ENCODE measurements at places on chromosomes 2 and 18. TPM values are rescaled to one million over a fixed set of nuclear protein-coding genes. Genes with fewer than 3 reads are reported as not detected.

Gene HOXD12
- 0.36 TPM for total RNA-seq

GRCh38 chr2:200966770-200967169 is 3.3 kb upstream of the ORC2 start:
- peak; percentile 86 for DNase-seq

DNA sequence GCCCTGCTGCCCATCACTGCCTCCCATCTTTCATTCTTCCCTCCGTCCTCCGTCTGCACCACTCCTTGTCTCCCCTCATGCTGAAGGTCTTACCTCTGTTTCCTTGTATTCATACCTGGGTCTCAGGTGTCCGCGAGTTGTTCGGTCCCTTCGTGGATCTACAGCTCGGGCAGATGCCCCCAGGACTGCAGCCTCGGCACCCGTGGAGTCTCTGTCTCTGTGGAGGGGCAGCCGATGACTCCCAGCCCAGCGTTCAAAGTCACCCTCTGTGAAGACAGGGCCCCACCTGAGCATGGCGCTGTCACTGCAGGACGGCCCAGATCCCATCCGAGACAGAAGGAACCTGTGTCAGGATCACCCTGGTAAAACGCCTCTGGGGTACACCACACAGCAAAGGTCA is 480.0 kb upstream of the SALL3 start:
- no peak for DNase-seq

DNA sequence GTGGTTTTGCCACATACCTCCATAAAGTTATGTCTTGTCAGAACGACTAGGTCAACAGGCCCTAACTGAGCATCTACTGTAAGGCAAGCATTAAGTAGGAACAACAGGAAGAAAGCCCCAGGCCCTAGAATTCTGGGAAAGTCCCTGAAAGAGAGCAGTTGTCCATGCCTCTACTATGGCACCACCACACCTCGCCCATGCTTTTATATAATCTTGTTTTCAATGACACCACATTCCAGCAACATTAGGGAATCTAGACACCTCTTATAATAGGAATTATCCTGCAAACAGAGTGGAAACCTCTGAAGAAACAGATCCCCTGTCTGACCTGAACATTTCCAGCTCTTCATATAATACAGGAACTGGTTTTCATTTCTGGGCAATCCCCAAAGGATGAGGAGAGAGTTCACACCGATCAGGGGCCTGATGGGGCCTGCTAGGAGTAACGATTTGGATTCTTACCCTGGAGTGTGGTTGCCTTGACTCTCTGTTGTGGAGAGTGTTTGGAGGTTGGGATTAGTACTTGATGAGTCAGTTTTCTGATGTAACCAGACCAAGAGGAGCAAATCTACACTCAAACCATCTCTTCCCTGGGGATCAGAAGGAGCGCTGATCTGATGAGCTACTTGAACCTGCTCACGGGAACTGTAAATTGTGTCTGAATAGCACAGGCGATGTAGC is 31.9 kb upstream of the CEP68 start:
- peak; percentile 49 for DNase-seq

- no peak for DNase-seq
Measured at GRCh38 chr2:169027234-169027633, 3.9 kb downstream of the ABCB11 start.

Gene B4GALT6
- total RNA-seq: not detected

Gene SMPD4
- total RNA-seq: 67.7 TPM

DNA sequence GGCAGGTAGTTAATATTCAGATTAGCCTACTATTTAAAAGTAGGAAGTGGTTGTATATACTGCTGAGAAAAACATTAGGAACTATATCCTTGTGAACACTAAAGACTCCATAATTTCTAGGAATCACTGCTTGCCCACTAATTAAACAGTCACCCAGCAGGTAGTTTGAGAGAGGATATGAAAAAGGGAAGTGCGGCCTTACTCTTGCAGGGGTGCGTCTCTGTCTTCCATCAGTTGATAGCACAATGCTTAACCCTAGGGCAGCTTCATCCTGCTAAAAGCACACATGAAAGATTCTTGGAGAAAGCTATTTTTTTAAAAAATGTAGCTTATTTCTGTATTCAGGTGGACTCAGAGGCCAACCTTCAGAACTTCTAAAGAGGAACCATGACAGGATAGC is 53.1 kb upstream of the ATP5MC3 start:
- DNase-seq: no peak

DNA sequence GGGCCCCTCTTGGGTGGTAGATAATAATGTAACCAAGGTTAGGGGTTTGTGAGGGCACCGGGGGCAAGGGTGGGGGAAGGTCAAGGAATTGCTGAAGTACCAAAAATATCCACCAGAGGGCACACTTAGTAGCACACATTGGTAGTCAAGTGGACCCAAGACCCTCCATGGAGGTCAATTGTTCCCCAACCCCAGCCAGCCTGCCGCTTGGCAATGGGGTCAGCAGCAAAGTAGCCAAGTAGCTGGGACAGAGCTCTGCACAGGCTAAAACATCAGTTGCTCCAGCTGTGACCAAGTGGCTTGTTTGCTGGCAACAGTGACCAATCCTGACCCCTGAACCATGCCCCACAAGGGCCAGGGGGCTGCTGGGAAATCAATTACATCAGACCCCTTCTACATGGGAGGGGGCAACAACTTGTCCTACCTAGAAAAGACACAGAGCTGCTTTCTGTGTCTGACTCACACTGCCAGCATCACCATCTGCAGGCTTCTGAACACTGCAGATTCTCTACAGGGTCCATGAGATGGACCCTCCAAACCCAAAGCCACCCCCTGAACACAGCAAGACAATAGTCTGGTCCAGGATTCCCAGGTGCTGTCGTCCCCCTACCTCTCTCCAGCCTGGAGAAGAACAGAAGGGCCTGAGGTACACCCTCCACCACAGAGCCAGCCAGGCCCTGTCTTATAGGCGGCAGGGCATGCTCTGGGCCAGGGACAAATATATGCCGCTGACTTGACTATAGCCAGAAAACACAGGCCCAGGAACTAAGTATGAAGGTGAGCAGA is 76.0 kb downstream of the EMX1 start:
- no peak for DNase-seq

Gene CLK1
- 25.1 TPM for total RNA-seq

Gene SH3BP4
- total RNA-seq: 82.3 TPM

Gene TUBB8B
- total RNA-seq: not detected

- no peak for DNase-seq
Measured at GRCh38 chr2:175879679-175880078, 122.4 kb downstream of the LNPK start.

- DNase-seq: no peak
Measured at GRCh38 chr2:174247474-174248186, 702 bp downstream of the OLA1 start.

GRCh38 chr2:203951366-203951902 is 14.9 kb downstream of the ICOS start:
- no peak for DNase-seq

Gene LHCGR
- not detected for total RNA-seq

DNA sequence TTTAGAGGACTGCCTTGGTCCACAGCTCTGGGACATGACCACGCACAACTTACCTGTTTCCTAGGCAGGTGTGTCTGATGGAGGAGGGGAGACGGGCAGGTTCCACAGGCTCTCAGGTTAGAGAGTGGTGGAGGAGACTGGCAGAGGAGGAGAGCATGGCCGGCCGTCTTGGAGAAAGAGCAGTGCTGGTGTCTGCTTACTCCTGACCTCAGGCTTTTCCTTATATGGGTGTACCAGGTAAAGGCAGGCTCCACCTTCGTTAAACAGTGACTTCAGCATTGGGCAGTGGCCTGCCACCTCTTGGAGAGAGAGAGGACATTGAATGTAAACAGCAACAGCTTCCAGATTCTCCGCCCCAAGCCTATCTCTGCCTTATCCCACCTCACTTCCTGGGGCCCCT is at the start of gene CAPN13:
CAPN13 (minus strand) TSS at position 198 of the 400 bp plus-strand sequence. CDS start 20,121 bp downstream, outside the sequence.
- DNase-seq: no peak

Gene PAX8
- 4.7 TPM for total RNA-seq

GRCh38 chr18:37184209-37184868 is 355.4 kb downstream of the KIAA1328 start:
- no peak for DNase-seq

GRCh38 chr18:22177327-22177871 is 8.0 kb downstream of the GATA6 start:
- DNase-seq: no peak

- DNase-seq: no peak
Measured at GRCh38 chr2:205274801-205275200, 407.5 kb upstream of the NRP2 start.

GRCh38 chr2:111017909-111018308 is 102.8 kb upstream of the BCL2L11 start:
- no peak for DNase-seq

DNA sequence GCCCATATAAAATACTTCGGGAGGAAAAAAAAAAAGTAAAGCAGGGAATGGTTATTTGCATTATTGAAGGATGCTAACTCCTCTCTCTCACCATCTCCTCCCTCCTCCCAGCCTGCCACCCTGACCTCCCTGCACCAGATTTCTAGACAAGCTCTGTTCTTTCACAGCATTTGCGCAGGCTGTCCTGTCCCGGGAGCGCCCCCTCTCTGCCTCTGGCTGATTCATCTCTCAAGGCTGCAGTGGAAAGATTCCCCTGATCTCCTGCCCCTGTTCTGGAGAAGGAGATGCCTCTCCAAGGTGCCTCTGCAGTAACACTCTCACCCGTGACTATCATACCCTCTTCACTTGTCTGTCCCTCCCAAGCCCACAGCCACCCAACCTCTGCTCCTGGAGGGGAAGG is 38.5 kb downstream of the COL4A4 start:
- DNase-seq: no peak

DNA sequence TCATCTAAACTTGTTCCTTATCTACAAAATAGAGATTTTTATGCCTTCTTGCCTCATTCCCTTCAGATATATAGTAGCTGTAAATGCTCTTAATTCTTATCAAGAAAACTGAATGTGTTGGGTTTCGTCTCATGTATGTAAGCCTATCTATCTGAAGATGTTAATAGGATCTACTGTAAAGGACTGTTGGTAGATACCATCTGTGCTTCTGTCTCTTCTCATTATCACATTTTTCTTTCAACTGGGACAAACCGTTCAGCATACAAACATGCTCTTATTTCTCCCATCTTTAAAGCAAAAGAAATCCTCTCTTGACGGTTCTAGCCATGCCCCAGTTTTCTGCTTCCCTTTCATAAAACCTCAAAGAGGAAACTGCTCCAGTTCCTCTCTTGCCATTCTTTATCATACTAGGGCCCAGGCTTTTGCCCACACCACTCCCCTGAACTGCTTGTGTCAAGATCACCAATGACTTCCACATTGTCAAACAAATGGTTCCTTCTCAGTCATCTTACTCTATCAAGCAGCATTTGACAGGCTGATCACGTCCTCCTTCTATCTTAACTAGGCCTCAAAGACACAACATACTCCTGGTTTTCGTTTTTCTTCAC is 88.7 kb downstream of the ARHGEF33 start:
- DNase-seq: no peak

- no peak for DNase-seq
Measured at GRCh38 chr2:85458601-85459563, 40.4 kb downstream of the SH2D6 start.

GRCh38 chr2:38116762-38117161 is 40.8 kb upstream of the CYP1B1 start:
- peak; percentile 65 for DNase-seq

Gene CTLA4
- total RNA-seq: not detected

Gene EVX2
- total RNA-seq: not detected

- no peak for DNase-seq
Measured at GRCh38 chr18:43797347-43797746, 520.1 kb upstream of the SYT4 start.

- DNase-seq: no peak
Measured at GRCh38 chr2:207754498-207755383, 15.0 kb downstream of the FZD5 start.

GRCh38 chr2:26649322-26649721 is 8.2 kb upstream of the CIB4 start:
- DNase-seq: no peak

Gene SIGLEC15
- 0.60 TPM for total RNA-seq

DNA sequence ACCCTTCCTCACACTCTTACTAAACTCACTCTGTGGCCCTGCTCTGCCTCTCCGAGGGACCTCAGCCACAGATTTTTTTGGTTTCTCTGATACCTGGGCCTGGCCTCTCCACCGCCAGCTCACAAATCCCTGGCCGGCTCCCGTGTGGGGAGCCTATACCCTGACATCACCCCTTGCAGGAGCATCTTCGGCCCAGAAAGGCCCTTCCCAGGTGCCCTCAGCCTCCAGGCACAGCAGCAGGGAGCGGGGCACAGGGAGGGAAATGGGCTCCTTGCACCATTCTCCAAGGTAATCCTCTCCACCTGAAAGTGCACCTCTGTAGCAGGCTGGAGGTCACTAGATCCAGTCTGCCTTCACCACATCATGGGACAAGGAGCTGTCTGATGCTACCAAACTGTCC is 43.2 kb downstream of the CRACDL start:
- no peak for DNase-seq

DNA sequence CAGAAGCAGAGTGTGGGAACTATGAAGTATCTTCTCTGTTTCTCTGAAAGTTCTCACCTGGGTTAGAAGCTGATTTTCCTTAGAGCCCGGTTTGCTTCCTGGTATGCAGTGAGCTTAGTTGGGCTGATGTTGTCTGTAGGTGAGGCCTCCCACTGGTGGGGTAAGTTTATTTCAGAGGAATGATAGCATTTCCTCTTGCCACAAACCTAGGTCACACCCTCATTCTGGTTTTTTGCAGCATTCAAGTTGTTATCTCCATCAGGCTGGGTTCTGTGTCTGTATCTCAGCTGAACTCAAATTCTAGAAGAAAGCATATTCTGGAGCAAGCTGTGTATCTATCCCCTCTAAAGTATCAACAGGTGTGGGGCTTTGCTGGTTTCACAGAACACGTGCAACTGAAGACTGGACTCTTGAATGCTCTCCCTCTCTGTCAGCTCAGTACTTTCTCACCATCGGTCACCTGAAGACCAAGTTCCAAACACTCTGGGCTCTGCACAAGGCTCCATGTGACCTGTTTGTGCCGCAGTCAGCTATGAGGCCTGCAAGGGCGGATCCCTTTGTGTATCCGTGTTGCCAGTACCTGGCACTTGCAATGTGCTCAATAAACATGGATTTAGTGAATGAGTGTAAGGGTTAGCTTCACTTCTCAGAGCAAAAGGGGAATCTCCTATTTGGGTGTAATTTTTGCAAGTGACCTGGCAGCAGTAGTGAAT is 49.5 kb upstream of the MBOAT2 start:
- DNase-seq: no peak

Gene ATP8B1
- 115 TPM for total RNA-seq

GRCh38 chr2:937530-937929 is 13.1 kb upstream of the SNTG2 start:
- no peak for DNase-seq

Gene SFT2D3
- total RNA-seq: 3.1 TPM
